ENCODE measurements at places on chromosomes 7 and 10.

DNA sequence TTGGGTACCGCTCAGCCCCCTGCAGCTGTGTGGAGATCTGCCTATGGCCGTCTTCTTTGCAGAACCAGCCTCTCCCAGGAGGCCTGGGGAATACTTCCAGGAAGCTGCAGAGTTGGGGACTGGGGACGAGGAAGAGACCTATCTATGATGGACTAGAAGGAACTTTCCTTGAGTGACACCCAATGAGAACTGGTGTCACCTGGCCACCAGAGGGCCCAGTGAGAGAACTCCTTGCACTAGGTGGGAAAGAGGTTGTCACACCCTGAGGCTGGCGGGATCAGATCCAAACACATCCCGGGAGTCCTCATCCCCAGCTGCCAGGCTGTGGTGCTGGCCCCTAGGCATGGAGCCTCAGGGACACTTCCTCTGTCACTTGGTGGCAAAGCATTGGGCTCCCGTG lies 4.9 kb upstream of the GRID2IP start:
- DNase-seq, result no peak

DNA sequence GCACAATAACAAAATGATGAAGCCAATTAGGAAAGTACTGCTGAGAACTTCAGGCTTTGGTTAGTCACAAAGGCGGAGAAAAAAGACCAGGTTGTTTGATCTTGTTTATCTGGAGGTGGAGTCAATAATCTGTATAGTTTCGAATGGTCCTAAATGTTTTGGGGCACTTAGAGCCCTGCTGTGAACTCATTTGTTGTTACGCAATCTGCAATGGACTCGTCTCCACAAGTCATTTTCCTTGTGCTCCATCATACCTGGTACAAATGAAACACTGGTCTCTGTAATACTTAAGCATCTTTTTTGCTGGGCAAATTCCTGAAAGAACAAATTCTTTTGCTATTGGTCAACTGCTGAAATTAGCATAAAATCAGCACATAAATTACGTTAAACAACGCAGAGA lies 430.5 kb downstream of the GATA3 start:
- DNase-seq, result no peak

GRCh38 chr10:107540981-107541380 lies 376.5 kb upstream of the SORCS1 start:
- no peak for DNase-seq

DNA sequence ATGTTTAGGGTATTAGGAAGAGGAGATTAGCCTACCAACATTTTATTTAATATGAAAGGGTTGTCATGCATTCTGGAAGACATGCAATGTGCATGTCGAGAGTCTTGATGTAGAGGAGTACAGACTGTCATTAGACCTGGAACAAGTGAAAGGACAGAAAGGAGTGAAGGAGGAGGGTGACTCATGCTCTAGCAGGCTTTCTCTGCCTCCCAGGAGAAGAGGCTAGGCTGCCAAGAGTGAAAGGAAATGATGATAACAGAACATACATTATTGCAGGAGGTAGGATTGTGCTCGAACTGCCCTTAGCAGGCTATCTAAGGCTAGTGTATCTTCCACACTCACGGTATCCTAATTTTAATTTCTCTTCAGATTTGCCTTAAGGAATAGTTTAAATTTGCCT lies 228.8 kb downstream of the EXOC4 start:
- no peak for DNase-seq

DNA sequence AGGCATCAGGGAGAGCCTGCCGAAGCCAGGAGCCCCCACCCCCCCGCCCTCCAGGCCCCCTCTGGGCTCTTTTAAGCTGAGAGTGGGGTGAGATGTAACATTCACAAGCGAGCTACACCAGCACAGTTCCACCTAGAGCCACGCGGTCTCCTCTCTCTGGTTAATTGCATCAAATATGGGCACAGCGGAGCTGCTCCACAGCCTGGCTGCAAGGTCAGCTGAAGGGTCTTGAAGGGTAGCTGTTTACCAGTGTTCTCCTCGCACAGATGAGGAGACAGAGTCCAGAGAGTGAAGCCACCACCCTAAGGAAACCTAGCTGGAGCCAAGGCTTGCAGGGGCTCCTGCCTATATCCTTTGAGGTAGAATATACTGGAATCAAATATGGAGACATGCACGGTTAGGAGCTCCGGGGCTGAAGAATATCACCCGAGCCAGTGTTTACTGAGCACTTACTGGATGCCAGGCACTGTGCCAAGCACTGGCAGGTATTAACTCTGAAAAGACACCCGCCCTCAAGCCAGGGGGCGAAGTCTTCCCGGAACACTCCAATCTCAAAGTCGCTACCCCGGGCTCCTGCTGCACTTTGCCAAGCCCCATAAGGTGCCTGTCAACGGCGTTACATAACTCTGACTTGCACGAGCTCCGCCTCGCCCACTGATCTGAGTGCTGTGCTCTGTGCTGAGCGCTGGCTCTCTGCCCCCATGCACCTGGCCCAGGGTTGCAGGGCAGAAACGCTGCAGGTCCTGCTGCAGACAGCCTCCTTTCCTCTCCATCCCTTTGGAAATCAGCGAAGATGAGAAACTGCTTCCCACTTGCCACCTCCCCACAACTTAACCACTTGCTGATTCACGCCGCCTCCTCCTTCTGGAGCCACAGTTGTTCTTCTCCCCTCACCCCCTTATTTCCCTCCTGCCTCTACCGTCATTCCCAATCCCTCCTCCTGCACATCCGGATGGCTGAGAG lies 5.4 kb downstream of the CHST15 start:
- DNase-seq, result no peak

- DNase-seq, result no peak
Measured at GRCh38 chr7:39829028-39829427, 121.0 kb upstream of the CDK13 start.

DNA sequence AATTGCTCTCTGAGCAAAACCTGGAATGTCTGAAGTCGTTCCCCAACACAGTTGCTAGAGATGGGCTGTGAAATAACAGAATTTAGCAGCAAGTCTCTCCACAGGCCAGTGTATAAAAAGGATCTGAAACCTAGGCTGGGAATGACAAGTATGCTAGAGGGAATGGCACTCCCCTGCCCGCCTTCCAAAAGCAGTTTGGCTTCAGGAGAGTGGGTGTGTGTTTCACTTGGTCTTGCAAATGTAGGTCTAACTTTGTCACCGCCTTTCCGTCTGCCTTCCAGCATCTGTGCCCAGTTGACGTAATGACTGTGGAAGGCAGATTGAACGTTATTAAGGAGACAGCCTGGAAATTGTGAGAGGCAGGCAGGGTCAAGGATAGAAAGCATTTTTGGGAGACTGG lies 18.0 kb upstream of the MTURN start:
- no peak for DNase-seq

GRCh38 chr7:120792091-120792860 lies 65.7 kb downstream of the TSPAN12 start:
- DNase-seq, result peak; percentile 41

DNA sequence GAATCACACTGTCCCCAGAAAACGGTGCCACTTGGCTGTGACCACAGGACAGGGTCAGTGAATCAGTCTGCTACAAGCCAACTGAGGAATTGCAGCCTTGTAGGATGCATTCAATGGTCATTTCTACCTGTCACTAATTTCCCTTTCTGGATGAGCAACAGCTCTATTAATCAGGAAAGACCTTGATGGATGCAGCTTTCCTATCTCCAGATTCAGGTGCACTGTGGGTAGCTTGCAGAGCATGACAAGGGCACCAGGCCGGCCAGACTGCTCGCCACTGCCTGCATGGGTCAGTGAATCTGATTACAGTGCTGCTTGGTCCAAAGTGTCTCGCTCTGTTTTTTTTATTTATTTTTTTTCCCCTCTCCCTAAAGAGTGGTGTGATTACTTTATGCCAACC lies 506.8 kb upstream of the AUTS2 start:
- DNase-seq, result no peak

DNA sequence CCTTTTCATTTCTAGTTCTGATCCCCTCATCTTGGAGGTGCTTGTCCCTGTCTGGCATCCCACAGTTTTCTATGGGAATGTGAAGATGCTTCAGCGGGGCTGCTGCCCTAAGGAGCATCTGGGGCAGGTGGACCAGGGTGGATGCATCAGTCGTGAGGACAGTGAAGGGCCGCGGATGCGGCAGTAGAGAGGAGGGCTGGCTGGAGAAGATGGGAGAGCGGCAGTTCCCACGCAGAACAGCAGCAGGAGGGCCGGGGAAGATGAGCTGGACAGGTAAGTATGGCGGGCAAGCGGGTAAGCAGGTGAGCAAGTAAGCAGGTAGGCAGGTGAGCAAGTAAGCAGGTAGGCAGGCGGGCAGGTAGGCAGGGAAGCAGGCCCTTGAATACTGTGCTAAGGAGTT lies 48.9 kb downstream of the ASB13 start:
- DNase-seq, result no peak

DNA sequence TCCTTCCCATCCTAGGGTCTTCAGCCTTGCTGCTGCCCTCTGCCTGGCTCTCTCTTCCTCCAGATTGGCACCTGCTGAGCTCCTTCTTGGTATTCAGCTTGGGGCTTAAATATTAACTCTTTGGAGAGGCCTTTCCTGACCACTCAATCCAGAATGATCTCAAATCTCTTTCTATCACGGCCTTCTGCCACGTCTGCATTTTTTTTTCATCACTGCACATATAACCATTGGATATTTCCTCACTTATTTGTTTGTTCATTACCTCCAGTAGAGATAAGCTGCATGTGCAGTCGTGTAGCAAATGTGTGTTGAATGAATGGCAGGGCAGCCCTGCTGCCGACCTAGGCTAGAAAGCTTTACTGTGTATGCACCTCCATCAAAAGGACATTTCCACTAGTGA lies 51.6 kb upstream of the MPP7 start:
- DNase-seq, result no peak

DNA sequence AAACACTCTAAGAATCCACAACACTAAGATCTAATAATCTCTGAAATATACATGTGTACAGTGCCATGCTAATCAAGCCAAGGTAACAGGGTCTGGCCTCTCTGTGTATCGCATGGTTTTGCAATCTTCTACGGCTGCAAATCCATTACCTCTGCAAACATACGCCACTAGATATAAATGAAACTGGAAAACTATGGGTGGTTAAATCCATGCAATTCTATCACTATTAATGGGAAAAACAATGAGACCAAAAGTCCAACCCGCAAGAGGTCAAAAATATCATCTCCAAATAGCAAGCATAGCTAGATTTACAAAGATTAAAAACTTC lies 23.0 kb downstream of the SGCE start:
- no peak for DNase-seq

GRCh38 chr10:69446650-69447151 lies 4.6 kb upstream of the TSPAN15 start:
- no peak for DNase-seq

GRCh38 chr7:51316262-51316665 lies 345 bp downstream of the COBL start:
- DNase-seq, result no peak

- DNase-seq, result no peak
Measured at GRCh38 chr10:33410096-33410859, 75.8 kb upstream of the NRP1 start.

DNA sequence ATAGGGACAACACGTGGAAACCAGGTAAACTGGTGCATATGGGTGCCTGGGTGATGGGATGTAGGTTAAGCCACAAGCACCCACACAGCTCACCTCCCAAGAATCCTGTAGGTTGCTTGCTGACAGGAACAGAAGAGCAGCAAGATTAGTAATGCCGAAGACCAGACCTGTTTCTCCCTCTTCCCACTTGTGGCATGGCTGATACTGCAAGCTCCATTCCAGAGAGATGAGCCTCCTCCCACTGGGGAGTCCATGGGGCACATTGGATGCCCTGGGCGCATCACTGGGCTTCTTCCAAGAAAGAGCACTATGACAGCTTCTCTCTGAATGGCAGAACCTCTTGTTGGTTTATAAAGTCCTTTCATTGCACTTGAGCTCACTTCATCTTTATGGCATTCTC lies 44.4 kb upstream of the LOXL4 start:
- no peak for DNase-seq

DNA sequence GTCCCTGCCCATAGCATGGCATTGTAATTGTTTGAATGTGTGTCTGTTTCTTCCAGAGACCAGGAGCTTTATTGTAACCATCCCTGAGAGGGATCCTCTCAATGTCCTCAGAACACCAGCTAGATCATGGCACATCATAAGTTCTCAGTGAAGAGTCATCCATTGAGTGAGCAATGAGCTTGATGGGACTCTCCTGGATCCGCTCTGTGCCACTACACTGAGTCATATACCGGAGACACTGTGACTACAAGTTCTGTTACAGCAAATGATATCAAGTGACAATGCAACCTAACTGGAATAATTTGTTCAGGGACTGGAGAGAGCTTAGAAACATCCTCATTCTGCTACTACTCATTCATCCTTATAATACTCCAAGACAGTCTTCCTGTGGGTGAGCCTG lies 25.1 kb downstream of the MRPS24 start:
- no peak for DNase-seq

- DNase-seq, result no peak
Measured at GRCh38 chr7:155394413-155394812, 63.5 kb upstream of the EN2 start.

- no peak for DNase-seq
Measured at GRCh38 chr7:22729180-22729825, 2.3 kb downstream of the IL6 start.

DNA sequence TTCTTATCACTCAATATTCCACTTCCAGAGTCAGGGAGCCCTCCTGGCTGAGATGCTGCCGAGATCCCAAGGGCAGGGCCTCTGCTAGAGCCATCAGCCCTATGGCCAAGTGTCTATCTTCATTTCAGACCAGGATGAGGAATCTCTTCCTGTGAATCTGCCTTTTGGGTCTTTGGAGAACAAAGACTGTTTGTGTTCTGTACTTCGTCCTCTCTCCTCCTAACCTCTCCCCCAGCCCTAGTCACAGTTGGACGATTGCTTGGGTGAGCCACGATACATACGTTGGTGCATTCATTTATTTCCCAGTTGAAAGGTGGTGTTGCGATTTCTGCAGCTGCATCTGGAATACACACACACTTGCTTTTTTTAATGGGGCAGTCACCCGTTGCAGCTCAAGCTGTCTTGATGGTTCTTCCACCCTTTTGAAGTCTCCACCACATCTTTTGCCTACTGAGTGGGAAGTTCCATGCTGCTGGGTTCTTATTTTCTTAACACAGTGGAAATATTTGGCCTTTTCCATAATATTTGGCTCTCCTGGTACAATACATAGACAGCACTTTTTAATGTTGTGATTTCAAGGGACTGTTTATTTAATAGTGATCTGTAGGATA lies 26.7 kb downstream of the SH3PXD2A start:
- DNase-seq, result no peak

Measured in stimulated activated CD8-positive, alpha-beta memory T cell treated with anti-CD3 and anti-CD28 coated beads, Interleukin-15, amount 100 ng/mL, for 24 hours (primary cell).